ENCODE measurements at places on chromosomes 16 and 17. TPM values are rescaled to one million over a fixed set of nuclear protein-coding genes. Genes with fewer than 3 reads are reported as not detected.
A peak's percentile ranks its signal among the peaks of the same experiment; 100 is the strongest.

The MYL11 gene
- not detected for total RNA-seq

- peak; percentile 65 for DNase-seq
Observed at GRCh38 chr17:32111141-32111771, 31.0 kb upstream of the RHOT1 start.

GRCh38 chr16:68889508-68890150 is 46.3 kb downstream of the TANGO6 start:
- no peak for DNase-seq

The PRSS33 gene
- not detected for total RNA-seq

DNA sequence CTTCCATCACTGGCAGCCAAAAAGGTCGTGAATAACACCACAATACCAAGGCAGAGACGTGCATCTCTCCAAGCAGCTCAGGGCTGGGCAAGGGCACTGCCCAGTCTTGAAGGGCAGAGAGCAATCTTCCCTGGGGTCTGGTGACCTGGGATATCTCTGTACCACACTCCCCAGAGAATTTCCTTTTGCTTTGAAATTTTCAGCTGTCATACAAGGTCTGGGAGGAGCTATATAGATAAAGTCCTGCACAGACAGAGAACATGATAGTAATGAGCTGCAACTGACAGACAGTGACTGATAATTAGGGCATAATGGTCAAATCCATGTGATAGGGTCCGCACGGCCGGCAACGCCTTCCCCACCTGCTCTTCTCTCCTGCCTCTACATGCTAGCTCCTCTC is 68.2 kb downstream of the DYNLRB2 start:
- DNase-seq, result no peak

GRCh38 chr16:507996-508395 is 19.5 kb upstream of the CAPN15 start:
- no peak for DNase-seq

GRCh38 chr16:53745753-53746266 is 41.9 kb downstream of the FTO start:
- peak; percentile 45 for DNase-seq

DNA sequence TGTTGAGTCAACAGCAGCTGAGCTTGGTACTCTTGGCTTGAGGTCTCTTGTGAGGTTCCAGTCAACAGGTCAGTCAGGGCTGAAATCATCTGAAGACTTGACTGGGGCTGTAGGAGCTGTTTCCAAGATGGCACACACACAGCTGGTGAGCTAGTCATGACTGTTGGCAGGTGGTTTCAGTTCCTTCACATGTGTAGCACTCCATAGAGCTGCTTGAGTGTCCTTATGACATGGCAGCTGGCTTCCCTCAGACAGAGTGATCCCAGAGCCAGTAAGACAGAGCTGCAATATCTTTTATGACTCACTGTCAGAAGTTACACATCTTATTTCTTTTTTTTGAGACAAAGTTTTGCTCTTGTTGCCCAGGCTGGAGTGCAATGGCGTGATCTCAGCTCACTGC is 19.5 kb upstream of the GAS7 start:
- DNase-seq, result peak; percentile 17

DNA sequence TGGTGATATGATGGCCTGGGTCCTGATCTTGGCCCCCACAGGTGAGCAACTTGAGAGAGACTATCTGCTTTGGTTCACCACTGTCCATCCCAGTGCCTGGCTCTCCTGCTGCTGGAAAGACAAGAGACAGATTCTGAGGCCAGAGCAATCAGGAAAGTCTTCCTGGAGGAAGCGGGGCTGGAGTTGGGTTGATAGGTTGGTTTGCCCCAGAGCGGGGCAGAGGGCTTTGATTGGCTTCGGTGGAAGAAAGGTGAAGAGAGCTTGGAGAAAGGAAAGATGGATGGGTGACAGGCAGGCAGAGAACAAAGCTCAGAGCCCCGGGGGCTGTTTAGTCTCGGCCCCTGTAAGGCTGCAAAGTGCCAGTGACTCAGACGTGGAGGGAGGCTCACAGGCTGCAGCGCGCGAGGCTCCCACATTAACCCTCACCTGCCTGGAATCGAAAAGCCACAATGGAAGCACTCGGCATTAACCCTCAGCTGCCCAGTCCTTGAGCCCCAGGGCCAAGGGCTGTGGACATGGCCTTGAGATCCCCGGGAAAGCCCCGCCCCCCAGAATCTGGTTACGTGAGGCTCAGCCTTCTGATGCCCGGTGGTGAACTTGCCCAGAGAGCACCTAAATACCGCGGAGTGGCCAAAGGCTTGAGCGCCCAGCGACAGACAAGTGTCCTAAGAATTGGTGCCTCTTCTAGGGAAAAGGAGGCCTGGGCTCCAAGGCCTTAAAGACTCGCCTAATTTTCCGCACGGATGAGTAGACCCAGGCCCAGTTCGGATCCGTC is 996 bp upstream of the CPNE2 start:
- peak; percentile 28 for DNase-seq

The GPR139 gene
- not detected for total RNA-seq

DNA sequence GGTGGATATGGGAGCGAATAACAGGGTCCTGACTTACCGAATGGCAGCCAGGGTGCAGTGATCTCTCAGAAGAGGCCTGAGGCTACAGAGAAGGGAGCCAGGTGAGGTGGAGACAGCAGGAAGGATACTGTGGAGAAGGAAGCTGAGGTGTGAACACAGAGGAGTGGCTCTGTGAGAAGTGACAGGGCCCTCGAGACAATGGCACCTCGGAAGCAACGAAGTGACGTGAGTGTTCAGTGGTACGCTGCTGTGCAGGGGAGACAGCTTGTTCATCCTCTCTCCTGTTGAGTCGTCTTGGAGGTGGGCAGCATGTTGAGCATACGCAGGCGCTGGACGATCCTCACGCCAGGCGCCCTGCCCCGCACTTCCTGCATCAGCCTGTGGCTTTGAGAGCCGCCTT is 390.3 kb downstream of the CPPED1 start:
- DNase-seq, result no peak

DNA sequence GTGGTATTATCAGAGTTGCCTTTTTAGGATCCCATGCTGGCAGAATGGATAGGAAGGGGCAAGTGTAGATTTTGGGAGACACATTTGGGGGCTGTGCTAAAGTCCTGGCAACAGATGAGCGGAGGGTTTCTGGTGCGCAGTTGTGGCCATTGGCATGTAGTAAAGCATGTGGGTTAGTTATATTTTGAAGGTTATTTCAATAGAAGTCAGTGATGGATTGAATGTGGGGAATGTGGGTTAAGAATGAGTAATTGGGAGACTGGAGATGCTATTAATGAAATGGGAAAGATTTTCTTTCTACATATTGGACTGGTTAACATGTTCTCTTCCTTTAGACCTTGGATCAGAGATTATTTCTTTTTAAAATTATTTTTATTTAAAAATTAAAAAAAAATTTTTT is 10.0 kb downstream of the DUS2 start:
- DNase-seq, result no peak

The CCL1 gene
- total RNA-seq, result not detected

GRCh38 chr17:40900809-40901356 is 15.8 kb upstream of the KRT20 start:
- DNase-seq, result no peak

- no peak for DNase-seq
Observed at GRCh38 chr16:5016967-5017677, 16.6 kb downstream of the NAGPA start.

- DNase-seq, result no peak
Observed at GRCh38 chr16:27485811-27486210, 63.9 kb downstream of the GTF3C1 start.

The PMFBP1 gene
- total RNA-seq, result 0.33 TPM

DNA sequence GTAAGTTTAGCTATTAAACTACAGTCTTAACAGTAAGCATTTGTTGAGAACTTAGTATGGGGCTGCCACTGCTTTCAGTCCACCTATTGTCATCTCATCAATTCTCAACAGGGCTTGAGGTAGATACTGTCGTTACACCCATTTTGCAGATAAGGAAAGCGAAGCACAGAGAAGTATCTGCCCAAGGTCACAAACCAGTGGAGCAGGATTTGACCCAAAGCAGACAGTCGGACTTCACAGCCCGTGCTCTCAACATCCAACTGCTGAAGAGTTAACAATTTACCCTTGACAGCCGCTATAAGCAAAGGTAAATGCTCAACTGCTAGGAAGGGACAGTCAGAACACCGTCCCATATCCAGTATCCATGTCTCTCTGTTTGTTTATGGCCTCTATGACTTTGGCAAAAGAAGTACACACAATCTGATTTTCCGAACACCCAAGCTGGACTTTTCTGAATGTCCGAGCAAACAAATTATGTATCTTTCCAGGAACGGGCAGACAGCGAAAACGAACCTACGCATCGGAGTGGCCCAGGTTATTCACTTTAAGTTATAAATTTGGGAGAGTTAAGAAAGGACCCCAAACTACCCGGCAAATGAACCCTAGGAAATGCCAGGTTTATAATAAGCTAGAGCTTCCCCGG is 1.2 kb downstream of the SIAH1 start:
- DNase-seq, result no peak

The PERCC1 gene
- total RNA-seq, result not detected

- no peak for DNase-seq
Observed at GRCh38 chr17:81000631-81001357, 9.2 kb downstream of the CHMP6 start.

All from fibroblast of the aortic adventitia (primary cell).